ENCODE measurements at places on chromosomes 7 and 10.

DNA sequence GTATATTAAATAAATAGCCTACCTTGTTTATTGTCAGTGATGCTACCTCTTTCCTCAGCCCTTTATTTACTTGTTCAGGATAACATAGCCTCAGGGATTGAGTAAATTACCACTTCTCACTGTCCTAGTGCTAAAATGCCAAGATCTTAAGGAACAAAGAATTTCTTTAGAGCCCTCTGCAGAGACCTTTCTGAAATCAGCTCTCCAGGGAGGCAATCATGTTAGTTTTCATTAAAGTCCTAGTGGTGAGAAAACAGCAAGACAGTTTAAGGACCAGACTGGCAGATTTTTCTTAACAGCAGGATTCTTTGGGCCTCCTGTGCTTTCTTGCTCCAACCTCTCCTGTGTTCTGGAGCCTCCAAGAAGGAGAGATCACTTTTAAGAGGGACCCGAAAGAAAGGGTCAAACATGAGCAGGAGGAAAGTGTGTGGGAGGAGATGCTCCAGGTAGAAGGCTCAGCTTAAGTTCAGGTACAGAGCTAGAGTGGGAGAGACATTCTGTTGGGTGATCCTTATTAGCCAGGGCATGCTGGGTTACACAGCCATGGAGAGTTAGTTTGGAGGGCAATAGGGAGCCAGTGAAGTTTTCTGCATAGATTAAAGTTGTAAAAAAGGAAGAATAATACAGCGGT, 1.2 kb upstream of the PLCE1 start:
- DNase-seq = no peak

- DNase-seq = no peak
These were observed 3.2 kb downstream of the TES start for GRCh38 chr7:116213361-116214130.

GRCh38 chr7:139999516-139999915, 63.2 kb downstream of the PARP12 start:
- no peak for DNase-seq

DNA sequence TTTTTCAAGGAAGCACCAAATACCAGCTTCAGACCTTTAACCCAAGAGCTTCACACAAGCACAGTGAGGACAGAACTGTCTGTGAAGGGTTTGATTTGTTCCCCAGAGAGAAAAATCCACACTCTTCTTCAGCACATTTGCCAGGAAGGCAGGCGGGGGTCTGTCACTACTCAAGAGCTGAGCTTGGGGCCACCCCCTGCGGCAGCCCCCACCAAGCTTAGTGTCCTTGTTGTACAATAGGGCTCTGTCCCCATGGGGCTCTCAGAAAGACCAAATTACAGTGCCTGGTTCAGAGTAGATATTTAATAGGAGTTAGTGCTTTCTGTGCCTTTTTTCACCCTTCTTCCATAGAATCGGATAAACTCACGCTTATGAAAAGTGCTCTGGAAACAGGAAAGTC, 12.4 kb downstream of the ECHDC3 start:
- no peak for DNase-seq

DNA sequence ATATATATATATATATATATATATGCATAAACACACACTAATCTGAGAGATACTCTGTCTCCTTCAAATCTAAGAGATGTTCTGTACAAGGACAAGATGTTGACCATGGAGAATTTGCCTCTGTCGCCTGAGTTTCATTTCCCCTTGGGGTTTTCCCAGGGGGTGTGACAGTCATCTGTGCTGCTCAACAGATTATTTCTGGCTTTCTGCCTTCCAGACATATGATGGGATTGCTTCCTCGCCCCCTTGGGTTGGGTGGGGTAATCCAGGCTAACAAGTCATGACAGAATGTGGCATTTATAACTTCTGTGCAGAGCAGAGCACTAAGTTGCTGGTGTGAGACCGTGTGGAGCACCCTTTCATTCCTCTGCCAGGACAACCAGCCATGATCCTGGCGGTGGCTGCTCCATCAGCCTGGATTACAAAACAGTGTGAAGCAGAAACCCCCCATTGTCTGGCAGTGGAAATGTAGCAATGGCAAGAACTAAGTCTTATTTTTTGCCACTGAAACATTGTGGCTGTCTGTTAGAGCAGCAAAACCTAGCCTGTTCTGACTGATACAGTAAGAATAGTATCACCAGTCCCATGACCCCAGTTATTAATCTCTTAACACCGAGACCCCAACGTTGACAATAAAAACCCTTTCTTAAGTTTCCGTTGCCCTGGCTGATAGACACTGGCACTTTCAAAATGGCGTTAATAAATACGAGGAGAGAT, 13.7 kb upstream of the USP6NL start:
- DNase-seq = no peak

GRCh38 chr10:101145750-101146391, 14.8 kb downstream of the TLX1 start:
- no peak for DNase-seq

GRCh38 chr10:15462253-15462897, 91.3 kb upstream of the FAM171A1 start:
- DNase-seq = peak; percentile 85

DNA sequence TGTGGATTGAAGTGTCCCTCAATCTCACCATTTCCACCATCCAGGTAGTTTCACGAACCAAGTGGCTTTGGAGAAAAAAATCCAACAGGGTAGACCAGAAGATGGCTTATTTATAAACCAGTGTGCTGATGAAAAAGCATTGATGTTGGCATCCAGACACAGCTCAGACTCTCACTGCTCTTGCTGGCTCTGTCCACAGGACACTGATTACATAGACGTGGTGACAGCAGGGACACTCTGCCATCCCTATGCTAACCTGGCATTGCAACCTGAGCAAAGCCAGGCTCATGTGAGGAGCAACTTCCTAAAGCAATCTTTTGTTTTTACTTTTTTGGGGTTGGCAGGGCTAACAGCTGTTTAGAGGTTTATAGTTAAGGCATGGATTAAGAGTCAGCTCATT, 130.6 kb upstream of the SVIL start:
- DNase-seq = no peak

GRCh38 chr10:7945469-7946187, 108.9 kb upstream of the GATA3 start:
- DNase-seq = no peak

DNA sequence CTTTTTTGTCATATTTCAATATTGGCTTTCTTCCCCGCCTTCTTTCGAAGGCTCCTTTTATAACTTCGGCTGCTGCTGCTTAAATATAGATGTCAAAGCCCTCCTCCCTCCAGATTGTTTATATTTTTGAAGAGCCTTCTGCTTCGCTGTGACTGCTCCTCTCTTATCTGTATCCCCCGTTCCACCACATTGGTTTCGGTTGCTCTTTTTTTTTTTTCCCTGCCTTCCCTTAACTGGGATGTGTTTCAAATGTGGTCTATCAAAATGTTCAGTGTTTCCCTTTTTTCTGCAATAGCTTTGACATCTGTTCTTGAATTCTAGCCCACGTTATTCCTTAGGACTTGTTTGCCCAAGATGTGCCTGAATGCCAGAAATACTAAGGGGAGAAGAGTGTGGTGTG, 96.4 kb downstream of the CUX1 start:
- DNase-seq = no peak

GRCh38 chr10:1255600-1256431, 199.6 kb downstream of the WDR37 start:
- DNase-seq = no peak

- DNase-seq = no peak
These were observed 25.9 kb downstream of the GPRIN2 start for GRCh38 chr10:46530249-46531186.

DNA sequence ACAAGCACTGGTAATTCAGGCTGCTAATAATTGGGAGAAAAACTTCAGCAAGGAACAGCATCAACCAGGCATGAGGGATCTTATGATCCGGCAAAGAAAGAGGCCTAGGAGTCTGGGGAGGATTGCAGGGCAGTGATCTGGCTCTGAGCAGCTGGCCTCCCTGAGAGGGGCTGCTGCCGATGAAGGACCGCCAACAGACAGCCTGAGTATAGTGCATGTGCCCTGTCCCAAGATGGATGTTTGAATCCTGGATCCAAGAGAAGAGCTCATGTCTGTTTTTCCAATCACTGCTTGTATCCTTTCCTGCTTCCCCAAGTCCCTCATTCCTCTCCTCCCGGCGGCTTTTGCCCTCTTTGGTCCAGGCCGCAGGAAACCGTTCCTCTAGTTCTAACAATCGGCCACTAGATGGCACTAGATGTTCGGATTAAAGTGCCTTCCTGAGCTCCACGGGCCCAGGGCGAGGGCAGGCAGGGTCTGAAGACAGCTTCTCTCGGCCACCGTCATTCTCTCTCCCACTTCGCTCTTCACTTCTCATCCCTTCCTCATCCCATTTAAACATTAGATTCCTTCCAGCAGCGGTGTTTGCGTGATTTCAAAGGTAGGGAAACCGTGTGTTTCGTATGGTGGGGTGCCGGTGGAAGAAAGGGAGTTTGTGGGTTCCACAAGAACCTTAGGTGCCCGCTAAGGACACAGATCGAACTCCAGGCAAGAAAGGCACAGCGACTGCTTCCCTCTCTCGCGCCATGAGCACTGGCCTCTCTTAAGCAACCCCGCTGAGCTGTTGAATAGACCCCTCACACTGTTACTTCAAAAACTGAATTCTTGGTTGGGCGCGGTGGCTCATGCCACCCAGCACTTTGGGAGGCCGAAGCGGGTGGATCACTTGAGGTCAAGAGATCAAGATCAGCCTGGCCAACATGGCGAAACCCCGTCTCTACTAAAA, 82.4 kb downstream of the ADCYAP1R1 start:
- DNase-seq = peak; percentile 35

DNA sequence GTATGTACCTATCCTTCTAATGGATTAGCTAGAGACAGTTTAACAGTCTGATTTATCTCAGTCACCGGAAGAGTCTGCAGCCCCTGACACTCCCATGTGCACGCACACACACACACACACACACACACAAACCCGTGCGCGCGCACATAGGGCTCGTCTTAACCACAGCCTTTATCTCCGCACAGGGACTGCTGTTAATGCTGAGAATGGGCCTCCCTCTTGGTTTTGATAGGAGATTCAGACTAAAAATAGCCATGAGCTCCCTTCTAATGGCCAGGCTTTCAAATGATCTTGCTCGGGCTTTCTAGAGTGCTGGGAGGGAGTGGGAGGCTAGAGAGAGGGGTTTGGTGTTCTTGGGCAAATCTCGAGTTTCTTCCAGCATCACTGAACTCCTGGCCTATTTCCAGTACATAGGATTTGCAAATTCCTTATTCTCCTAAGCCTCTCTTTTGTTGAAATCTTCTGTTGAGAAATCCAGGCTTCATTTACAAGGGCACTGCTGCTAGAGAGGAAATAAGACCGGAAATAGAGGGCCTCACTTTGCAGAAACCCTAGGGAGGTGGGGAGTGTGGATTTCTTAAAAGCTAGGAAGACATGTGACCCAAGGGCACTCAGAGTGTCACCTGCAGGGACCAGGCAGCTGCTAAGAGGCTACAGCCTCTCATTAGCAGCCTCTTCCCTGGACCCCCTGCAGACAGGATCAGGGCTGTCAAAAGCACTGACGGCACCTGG, 2.4 kb downstream of the TMEM72 start:
- DNase-seq = no peak

GRCh38 chr7:131145026-131145425, 182.7 kb upstream of the MKLN1 start:
- no peak for DNase-seq

GRCh38 chr10:20616918-20617810, 279.9 kb downstream of the NEBL start:
- no peak for DNase-seq

GRCh38 chr7:25496476-25497368, 268.4 kb upstream of the NPVF start:
- DNase-seq = no peak

DNA sequence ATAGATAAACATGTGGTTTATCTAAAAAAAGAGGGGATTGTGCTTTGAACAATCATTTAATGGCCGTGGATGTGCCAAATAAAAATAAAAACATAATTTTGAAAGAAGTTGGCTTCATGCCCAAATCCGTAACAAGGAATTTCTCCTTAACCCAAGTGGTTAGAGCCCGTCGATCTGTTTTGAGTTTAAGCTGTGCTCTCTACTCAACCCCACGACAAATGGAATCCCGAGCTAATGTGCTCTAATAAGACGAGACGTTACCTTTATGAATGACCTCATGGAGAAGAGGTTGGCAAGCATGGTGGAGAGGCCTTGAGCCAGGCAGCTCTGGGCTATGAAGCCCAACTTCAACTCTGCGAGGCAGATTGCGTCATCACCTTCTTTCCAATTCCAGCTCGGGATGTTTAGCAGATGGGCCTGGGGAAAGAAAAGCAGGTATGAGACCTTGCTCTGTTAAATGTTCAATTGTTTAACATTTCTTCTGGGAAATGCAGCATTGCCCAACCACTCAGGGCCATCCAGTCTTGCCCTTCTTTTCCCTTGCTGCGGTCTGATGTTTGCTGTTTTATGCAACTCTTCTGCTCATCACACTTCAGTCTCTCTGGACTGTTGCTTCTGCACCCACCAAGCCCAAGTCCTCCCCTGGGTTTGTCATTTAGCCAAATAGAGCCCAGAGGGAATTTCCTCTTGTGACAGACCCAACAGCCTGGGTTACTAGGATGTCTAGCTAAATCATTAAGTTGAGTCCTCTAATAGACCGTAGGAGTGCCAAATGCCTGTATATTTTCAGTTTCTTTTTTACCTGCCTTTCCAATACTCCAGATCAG, 564.6 kb downstream of the KCNMA1 start:
- DNase-seq = peak; percentile 55

- DNase-seq = no peak
These were observed 20.1 kb upstream of the OR6B1 start for GRCh38 chr7:143979998-143980397.

DNA sequence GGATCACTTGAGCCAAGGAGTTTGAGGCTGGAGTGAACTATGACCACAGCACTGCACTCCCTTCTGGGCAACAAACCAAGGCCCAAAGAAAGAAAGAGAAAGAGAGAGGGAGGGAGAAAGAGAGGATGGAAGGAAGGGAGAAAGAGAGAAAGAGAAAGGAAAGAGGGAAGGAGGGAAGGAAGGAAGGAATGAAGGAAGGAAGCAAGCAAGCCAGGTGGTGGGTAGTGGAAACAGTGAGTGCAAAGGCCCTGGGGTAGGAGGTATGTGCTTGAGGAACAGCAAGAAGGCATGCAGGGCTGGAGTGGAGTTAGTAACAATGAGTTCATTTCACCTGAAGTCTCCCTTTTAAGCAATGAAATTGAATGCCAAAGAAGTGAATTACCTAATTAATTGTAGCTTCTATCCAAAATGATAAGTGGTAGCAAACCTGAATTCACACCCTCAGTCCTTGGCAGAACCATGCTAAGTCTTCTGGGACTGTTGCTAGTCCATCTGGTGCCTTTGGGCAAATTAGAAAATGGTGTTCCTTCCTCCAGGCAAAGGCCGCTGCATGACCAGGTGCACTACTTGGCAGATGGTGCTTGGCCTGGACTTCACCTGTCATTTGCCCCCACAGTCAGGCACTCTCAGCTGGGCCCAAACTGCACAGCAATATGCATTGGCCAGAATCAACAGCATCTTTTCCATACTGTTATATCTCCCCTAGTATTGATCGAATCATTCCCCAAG, 67.4 kb upstream of the MPP7 start:
- no peak for DNase-seq

- no peak for DNase-seq
These were observed 121.4 kb upstream of the STK17A start for GRCh38 chr7:43461349-43462024.
